Activated naive CD8-positive, alpha-beta T cell treated with anti-CD3 and anti-CD28 coated beads, Interleukin-2, amount 10 ng/mL, durations not matched to agents 7 days and 5 days (primary cell): ENCODE measurements at places on chromosomes 7 and 10. TPM values are rescaled to one million over a fixed set of nuclear protein-coding genes. Genes with fewer than 3 reads are reported as not detected.

- H3K4me1 ChIP-seq = no peaks in the 10 kb centered on the region
- no peak overlapping the region for H3K4me3 ChIP-seq
- DNase-seq = no peak
- peaks cover 3% of the 10 kb centered on the region for H3K27me3 ChIP-seq
Measured at GRCh38 chr7:29878081-29878688, 71.9 kb downstream of the WIPF3 start.

DNA sequence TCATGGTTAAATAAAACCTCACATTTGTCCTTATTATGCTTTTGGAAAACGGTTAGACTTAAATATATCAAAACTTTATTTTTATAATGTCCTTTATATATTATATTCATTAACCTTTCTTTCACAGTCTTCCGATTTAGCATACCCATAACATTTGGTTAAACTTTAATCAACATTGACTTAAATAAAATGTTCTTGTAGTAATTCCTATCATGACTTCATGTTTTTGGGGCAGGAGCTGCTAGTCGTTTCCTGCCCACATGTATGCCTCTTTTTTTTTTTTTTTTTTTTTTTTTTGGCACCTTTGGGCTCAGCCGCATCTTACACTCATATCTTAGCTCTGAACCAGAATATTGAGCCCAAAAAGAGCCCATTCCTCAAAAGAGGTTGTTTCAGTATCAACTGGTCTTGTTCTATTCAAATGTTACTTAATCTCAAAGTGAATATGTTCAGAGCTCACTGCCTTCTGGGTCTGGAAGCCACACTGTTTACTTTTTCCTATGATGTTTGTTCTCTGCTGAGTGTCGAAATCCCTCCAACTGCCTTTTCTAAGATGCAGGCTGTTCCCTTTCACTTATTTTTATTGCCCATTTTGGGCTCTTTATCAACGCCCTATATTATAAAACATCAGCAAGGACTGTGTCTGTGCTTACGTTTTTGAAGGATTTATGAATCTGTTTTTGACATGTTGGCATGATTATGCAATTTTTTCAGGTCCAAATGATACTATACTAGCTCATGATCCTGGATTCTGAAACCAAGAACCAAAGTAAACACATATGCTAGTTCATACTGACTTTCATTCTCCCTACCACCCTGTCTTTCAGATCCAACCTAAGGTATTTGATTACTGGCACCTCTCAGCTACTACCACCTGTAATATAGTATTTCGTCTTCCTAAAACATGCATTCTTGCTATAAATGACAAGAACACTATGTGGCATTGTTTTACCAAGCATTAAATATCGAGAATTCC is 914.4 kb downstream of the PCDH15 start:
- H3K27ac ChIP-seq = no peak overlapping the region
- H3K27me3 ChIP-seq = no peaks in the 10 kb centered on the region
- no peaks in the 10 kb centered on the region for H3K36me3 ChIP-seq
- no peaks in the 10 kb centered on the region for H3K4me1 ChIP-seq
- H3K4me3 ChIP-seq = no peak overlapping the region

DNA sequence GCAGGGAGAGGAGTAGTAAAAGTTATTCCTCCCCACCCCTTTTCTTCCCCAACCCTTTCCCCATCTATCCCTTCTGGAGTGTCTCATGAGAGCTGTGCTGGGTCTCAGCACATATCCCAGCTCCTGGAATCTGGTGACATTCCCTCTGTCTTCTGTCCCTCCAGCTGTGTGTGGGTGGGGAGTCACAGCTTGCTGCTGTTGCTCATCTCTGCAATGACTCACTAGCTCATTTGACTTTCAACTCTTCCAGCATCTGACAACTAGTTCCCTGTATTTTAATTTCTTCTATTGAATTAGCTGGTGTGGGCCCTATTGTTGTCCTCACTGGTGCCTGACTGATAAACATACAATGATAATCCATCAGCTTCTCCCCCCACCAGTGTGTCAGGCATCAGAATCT is 198.9 kb upstream of the AUTS2 start:
- no peaks in the 10 kb centered on the region for H3K36me3 ChIP-seq
- H3K4me1 ChIP-seq = no peaks in the 10 kb centered on the region
- H3K27ac ChIP-seq = no peak overlapping the region
- H3K4me3 ChIP-seq = no peak overlapping the region

DNA sequence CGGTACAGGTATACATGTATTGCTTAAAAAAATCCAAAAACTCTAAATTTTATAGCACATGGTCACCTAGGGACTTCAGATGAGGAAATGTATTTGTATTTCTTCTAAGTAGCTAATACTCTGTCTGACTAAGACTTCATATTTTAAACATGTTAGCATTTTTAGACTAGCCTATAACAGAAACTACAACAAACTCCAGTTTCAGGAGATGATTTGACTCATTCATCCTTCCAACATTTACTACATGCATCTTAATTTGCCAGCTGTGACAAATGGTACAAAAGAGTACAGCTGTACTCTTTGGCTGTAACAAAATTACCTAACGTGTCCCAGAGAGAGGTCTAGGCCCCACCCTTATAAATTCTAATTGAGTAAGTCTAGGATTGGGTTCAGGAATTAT is 22.2 kb downstream of the TMEM209 start:
- H3K4me1 ChIP-seq = peaks cover 3% of the 10 kb centered on the region
- peaks cover 25% of the 10 kb centered on the region for H3K36me3 ChIP-seq
- H3K27me3 ChIP-seq = no peaks in the 10 kb centered on the region
- no peak for DNase-seq

- no peaks in the 10 kb centered on the region for H3K27me3 ChIP-seq
- peaks cover 17% of the 10 kb centered on the region for H3K36me3 ChIP-seq
- H3K4me1 ChIP-seq = no peaks in the 10 kb centered on the region
- no peak for DNase-seq
- no peak overlapping the region for H3K27ac ChIP-seq
Measured at GRCh38 chr10:35011771-35012191, 78.4 kb downstream of the CUL2 start.

- peaks cover 4% of the 10 kb centered on the region for H3K27me3 ChIP-seq
- DNase-seq = no peak
- peak overlapping the region; percentile 84 for H3K27ac ChIP-seq
- no peak overlapping the region for H3K4me3 ChIP-seq
Measured at GRCh38 chr10:104300002-104300735, 31.2 kb downstream of the GSTO2 start.

DNA sequence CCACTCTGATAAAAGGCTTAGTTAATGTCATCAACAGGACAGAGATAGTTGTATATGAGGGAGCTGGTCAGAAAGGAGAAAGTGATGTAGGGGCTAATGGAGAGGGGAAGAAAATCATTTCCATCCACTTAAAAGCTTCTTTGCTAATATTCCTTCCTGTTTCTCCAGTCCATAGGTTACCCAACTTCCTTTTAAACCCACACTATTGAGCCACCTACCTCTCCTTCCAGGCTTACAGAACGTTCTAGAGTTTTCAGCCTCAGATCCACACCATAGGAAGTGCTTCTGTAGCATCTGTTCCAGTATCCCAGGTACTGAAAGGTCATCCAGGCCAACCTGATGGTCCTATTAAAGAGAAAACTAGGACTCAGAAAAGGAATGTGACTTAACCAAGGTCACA is 28.2 kb downstream of the STRIP2 start:
- H3K27me3 ChIP-seq = no peaks in the 10 kb centered on the region
- H3K4me1 ChIP-seq = no peaks in the 10 kb centered on the region
- H3K4me3 ChIP-seq = no peak overlapping the region
- peaks cover 5% of the 10 kb centered on the region for H3K36me3 ChIP-seq

DNA sequence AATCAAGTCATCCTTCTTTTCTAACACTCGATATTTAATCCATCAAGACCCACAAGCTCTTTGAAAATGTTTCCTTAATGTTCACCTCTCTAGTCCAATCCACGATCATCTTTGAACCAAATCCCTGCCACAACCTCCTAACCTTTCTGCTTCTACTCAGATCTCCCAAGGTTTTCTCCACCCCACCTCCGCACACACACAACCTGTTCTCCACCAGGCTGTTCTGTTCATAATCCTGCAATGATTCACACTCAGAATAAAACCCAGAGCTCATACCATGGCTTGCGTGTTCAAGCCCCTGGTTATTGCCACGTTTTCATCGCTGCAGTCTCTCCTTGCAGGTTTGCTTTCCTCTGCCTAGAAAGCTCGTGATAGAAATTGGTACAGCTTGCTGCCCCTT is 53.8 kb upstream of the BAMBI start:
- H3K27me3 ChIP-seq = peaks cover 4% of the 10 kb centered on the region
- peaks cover 8% of the 10 kb centered on the region for H3K4me1 ChIP-seq
- DNase-seq = no peak
- peaks cover 7% of the 10 kb centered on the region for H3K36me3 ChIP-seq
- H3K4me3 ChIP-seq = no peak overlapping the region

GRCh38 chr7:55590517-55591281 is 18.4 kb upstream of the VOPP1 start:
- DNase-seq = no peak
- no peak overlapping the region for H3K27ac ChIP-seq
- H3K4me1 ChIP-seq = no peaks in the 10 kb centered on the region
- no peak overlapping the region for H3K4me3 ChIP-seq

GRCh38 chr10:130495891-130496636 is 359.9 kb downstream of the GLRX3 start:
- H3K27me3 ChIP-seq = no peaks in the 10 kb centered on the region
- H3K36me3 ChIP-seq = no peaks in the 10 kb centered on the region
- no peak for DNase-seq
- H3K4me3 ChIP-seq = no peak overlapping the region

GRCh38 chr7:47734949-47735291 is 153.0 kb upstream of the TNS3 start:
- no peak for DNase-seq
- no peaks in the 10 kb centered on the region for H3K4me1 ChIP-seq
- H3K27ac ChIP-seq = no peak overlapping the region

Gene HABP2
- not detected for total RNA-seq

GRCh38 chr7:95491634-95492314 is 6.0 kb downstream of the ASB4 start:
- H3K4me1 ChIP-seq = no peaks in the 10 kb centered on the region
- no peak overlapping the region for H3K27ac ChIP-seq
- peaks cover 18% of the 10 kb centered on the region for H3K27me3 ChIP-seq
- no peak overlapping the region for H3K4me3 ChIP-seq
- H3K36me3 ChIP-seq = no peaks in the 10 kb centered on the region

DNA sequence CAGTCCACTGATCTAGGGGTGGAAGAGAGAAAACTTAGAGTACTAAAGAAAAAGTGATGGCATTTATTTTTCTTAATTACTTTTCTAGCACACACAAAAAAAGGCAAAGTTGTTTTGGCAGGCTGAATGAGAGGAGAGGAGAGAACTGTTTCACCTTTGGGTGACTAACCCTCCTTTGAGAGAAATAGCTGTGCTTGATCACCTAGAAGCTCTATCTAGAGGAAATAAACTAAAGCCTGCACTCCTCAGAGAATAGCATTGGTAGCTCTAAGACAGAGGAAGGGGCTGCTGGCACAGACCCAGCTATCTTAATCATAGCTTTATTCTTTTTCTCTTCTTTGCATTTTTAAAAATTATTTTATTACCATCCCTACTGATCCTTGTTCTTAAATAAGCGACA is 6.3 kb downstream of the TMEM243 start:
- H3K27me3 ChIP-seq = no peaks in the 10 kb centered on the region
- H3K4me1 ChIP-seq = peaks cover 68% of the 10 kb centered on the region
- peak overlapping the region; percentile 81 for H3K4me3 ChIP-seq
- peak overlapping the region; percentile 97 for H3K27ac ChIP-seq
- peaks cover 32% of the 10 kb centered on the region for H3K36me3 ChIP-seq

Gene CLCN1
- total RNA-seq = 0.08 TPM

Gene ZNF680
- total RNA-seq = 21.8 TPM

- no peak for DNase-seq
- no peak overlapping the region for H3K27ac ChIP-seq
- no peaks in the 10 kb centered on the region for H3K4me1 ChIP-seq
- no peaks in the 10 kb centered on the region for H3K36me3 ChIP-seq
- no peak overlapping the region for H3K4me3 ChIP-seq
Measured at GRCh38 chr7:32163141-32163806, 93.1 kb upstream of the PDE1C start.

Gene NPC1L1
- total RNA-seq = not detected

GRCh38 chr7:90877201-90877600 is 281.1 kb downstream of the CDK14 start:
- H3K4me1 ChIP-seq = no peaks in the 10 kb centered on the region
- H3K4me3 ChIP-seq = no peak overlapping the region
- H3K27ac ChIP-seq = no peak overlapping the region
- H3K36me3 ChIP-seq = no peaks in the 10 kb centered on the region

Gene UTF1
- not detected for total RNA-seq

Gene LHFPL3
- total RNA-seq = not detected

Gene CCL24
- not detected for total RNA-seq

DNA sequence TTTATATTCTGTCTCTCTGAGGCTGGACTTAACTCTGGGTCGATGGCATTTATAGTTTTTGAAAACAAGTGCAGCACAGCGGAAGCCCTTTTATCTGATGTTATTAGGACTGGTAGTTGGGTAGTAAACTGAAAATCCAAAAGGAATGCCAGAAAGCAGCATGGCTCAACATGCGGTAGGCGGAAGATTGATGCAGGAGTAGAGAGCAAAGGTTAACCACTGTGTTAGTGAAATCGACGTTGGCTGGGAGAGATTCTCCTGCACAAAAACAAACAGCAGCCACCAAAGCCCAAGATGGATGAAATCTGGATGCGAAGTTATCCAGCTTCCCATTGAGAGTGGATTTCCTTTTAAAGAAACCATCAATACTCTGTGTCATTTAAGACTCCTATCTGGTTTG is 54.5 kb upstream of the EMX2 start:
- no peak for DNase-seq
- H3K27ac ChIP-seq = no peak overlapping the region
- no peaks in the 10 kb centered on the region for H3K4me1 ChIP-seq
- no peaks in the 10 kb centered on the region for H3K36me3 ChIP-seq
- H3K4me3 ChIP-seq = no peak overlapping the region
- H3K27me3 ChIP-seq = peaks cover 14% of the 10 kb centered on the region

DNA sequence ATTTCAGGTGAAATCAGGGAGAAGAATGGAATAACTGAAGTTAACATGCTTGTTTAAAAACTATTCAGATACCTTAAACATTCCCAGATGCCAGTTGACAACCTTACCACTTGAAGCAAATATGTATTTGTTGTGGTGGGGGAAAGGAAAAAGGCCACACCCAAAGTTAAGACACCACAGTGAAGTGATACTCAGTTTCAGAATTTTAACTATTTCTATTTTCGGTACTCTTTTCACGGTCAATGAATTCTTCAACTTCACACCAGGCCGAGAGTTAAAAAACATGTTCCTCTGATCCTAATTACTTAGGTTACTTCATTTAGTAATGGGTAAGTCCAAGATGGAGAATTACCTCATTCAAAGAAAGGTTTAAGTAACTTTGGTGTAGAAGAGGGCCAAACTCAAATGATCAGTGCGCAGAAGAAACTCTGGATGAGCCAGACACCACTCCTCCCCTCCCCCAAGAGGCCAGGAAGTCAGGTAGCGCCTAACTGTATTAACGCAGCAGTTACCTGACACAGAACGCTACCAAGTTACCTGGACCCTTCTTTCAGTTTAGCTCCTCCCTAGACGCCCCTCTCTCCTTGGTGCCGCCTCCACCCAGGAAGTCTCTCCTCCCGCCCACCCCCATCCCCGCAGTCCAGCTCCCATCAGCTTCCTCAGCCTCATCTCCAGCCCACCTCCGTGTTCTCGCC is 700 bp downstream of the MTPN start:
- H3K4me1 ChIP-seq = peaks cover 60% of the 10 kb centered on the region
- peak overlapping the region; percentile 96 for H3K4me3 ChIP-seq
- no peaks in the 10 kb centered on the region for H3K27me3 ChIP-seq
